ENCODE measurements at places on chromosomes 11 and 22. TPM values are rescaled to one million over a fixed set of nuclear protein-coding genes. Genes with fewer than 3 reads are reported as not detected.

The GLB1L3 gene
- not detected for total RNA-seq

The OVCH2 gene
- 0.44 TPM for total RNA-seq

The OR4C46 gene
- not detected for total RNA-seq

The MUC5AC gene
- not detected for total RNA-seq

The CCDC157 gene
- 1.2 TPM for total RNA-seq

The SOX6 gene
- total RNA-seq = 13.6 TPM

The CASP5 gene
- total RNA-seq = not detected

The ADAMTS8 gene
- total RNA-seq = 0.56 TPM

The BRSK2 gene
- 0.08 TPM for total RNA-seq

The APOL5 gene
- not detected for total RNA-seq

The EIF3D gene
- 135 TPM for total RNA-seq

The BTG4 gene
- not detected for total RNA-seq

The KRTAP5-7 gene
- total RNA-seq = 0.16 TPM

The CDC42BPG gene
- total RNA-seq = 20.5 TPM

The CNGA4 gene
- 0.08 TPM for total RNA-seq

The KRTAP5-10 gene
- total RNA-seq = 0.16 TPM

The RASGRP2 gene
- 1.1 TPM for total RNA-seq

The METTL15 gene
- total RNA-seq = 9.5 TPM

The ANKK1 gene
- total RNA-seq = 0.72 TPM

The FAM118A gene
- total RNA-seq = 9.1 TPM

The OR52N4 gene
- not detected for total RNA-seq

The FAM227A gene
- total RNA-seq = 0.72 TPM

The CST6 gene
- 9.2 TPM for total RNA-seq

The OR52E2 gene
- total RNA-seq = not detected

The OR2D2 gene
- 0.20 TPM for total RNA-seq

The MRGPRX1 gene
- total RNA-seq = not detected

The NUDT8 gene
- 56.0 TPM for total RNA-seq

The ZW10 gene
- total RNA-seq = 10.2 TPM

The CRYBA4 gene
- not detected for total RNA-seq

The DCHS1 gene
- 1.4 TPM for total RNA-seq

The LRRC56 gene
- 1.3 TPM for total RNA-seq

The SIDT2 gene
- total RNA-seq = 9.8 TPM

The PPP2R5B gene
- total RNA-seq = 7.0 TPM

The WNT11 gene
- 0.08 TPM for total RNA-seq

The CRYBB3 gene
- total RNA-seq = 0.64 TPM

The RASL10A gene
- total RNA-seq = 0.88 TPM

The C1QTNF5 gene
- total RNA-seq = 2.0 TPM

The MS4A4A gene
- total RNA-seq = 0.24 TPM

The IGLL1 gene
- not detected for total RNA-seq

The FADD gene
- total RNA-seq = 19.6 TPM

The TSPAN32 gene
- total RNA-seq = not detected

All from esophagus mucosa (tissue), 1 donor.